Amniotic epithelial cell (primary cell): ENCODE measurements at places on chromosomes 16 and 17.

- DNase-seq: no peak
Measured at GRCh38 chr17:82429824-82430223, 11.4 kb upstream of the OGFOD3 start.

DNA sequence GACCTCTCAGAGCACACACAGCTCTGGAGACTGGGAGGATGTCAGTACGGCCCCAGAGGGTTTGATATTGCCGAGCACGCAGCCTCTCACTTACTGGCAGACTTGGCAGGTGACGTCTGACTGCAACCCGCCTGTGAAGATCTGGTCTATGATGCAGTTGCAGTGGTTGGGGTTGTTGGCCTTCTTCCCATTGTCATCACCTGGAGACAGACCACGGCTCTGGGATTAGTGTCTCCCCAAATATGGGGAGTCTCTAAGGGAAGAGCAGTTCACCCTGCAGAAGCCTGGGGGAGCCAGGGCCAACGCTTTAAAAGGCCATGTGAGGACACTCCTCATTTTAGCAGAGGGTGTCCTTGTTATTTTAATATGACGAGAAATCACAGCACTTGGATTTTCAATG is 30.1 kb downstream of the USP22 start:
- no peak for DNase-seq

DNA sequence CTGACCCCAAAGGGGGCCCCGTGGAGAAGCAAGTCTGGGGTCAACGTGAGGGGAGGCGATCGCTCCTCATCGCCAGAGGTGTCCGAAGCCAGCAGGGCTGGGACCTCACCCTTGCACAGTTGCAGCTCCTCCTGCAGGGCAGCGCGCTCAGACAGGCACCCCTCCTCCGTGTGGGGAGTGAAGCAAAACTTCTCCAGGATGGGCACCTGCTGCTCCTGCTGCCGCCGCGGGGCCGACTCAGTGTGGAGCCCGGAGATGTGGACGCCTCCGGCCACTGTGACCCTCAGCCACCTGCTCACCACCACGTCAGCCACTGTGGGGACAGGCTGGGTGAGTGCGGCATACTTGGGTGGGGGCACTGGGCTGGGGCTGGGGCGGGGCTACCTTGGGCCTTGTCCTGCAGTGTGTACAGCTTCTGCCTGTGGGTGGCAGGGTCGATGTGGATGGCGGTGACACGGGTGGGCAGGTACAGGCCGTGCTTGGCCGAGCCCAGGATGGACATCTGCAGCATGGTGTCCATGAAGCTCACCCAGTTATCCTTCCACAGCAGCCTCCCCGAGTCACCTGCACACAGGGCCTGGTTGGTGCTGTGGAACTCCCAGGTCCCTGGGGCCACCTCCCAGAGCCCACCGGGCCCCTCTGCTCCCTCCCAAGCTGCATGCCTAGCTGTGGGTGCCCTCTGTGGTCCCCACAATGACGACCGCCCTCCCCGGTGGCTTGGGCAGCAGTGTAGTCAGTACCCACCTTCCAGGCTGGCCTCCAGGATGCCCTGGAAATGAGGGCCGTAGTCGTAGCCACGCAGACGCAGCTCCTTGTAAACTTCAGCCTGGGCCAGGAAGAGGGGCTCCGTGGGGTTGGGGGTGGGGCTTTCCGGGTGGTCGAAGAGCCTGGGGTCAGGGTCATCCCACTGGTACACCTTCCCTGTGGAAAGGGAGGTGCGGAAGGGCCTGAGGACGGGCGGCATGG is 10.8 kb downstream of the FASN start:
- no peak for DNase-seq

DNA sequence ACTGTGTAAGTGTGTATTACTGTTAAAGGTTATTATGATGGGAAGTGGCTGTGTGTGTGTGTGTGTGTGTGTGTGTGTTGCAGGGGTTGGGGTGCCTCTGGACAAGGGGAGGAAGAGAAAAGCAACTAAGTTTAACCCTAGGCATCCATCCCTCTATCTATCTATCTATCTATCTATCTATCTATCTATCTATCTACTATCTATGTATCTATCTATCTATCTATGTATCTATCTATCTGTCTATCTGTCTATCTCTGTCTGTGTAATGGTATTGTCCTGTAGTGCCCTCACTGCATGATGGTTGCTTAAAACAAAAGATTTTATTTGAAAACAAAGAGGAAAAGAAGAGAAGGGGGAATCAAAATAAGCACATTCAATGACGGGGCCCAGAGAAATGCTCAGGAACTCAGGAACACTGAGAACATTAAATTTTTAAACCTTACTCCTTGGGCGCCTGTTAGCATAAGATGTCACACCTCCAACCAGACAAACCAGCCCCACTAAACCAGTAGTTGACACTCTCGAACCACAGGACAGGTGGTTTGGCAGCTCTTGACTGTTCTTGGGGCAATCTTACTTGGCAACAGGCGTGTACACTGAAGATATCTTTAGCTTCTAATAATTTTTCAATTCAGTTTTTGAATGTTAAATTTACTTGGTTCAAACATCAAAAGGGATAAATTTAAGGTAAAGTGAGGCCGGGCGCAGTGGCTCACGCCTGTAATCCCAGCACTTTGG is 5.1 kb upstream of the RPL26 start:
- DNase-seq: no peak
